ENCODE measurements at places on chromosomes 7 and 10.

GRCh38 chr7:46068159-46068558, 147.1 kb upstream of the IGFBP3 start:
- DNase-seq = no peak

DNA sequence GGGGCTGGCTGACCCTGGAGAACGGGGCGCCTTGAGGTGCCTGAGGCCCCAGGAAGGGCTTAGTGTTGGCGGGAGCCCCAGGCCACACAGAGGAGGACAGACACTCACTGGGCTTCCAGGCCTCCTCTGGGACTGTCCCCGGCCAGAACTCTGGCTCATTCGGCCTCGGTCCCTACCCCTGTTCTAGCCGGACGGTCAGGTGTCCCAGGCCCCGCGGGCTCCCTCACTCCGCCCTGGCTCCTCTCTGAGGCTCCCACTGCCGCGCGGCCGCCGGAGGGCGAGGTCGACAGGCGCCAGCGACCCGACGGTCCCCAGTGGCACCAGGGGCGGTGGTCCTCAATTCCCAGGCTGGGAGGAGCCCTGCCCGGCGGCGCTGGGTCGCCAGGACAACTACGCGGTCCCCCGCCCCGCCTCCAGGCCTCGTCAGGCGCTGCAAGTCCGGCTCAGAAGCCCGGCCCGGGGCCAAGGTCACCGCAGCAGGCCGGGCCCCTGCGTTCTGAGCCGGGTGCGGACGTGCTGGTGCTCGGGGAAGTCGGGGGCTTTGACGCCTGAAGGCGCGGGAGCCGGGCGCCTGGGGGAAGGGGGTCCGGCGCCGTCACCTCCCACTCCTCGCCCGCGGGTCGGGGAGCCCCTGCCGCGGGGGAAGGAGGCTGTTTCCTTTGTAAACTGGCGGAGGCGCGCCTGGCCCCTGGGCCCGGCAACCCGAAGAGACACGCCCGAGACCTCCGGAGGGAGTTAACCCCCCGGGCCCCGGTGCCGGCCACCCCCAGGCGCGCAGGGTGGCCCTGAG, 1.1 kb upstream of the PWWP2B start:
- peak; percentile 40 for DNase-seq

DNA sequence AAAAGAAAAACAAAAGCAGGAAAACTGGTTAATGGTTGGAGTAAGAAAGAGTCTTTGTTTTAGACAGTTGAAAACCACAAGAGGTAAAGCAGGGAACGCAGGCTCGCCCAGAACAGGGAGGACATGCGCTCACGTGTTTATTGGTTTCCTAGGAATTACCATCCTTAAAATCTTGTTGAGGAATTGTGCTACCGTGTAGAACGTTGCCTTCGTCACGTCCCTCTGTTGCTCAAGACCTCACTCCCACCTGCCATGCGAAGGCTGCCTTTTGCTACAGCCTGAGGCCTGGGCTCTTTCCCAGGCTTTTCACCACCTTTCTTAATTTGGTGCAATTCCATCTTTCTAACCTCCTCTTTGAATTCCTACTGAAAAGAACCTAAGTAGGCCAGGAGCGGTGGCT, 61.6 kb upstream of the CAMK1D start:
- no peak for DNase-seq

DNA sequence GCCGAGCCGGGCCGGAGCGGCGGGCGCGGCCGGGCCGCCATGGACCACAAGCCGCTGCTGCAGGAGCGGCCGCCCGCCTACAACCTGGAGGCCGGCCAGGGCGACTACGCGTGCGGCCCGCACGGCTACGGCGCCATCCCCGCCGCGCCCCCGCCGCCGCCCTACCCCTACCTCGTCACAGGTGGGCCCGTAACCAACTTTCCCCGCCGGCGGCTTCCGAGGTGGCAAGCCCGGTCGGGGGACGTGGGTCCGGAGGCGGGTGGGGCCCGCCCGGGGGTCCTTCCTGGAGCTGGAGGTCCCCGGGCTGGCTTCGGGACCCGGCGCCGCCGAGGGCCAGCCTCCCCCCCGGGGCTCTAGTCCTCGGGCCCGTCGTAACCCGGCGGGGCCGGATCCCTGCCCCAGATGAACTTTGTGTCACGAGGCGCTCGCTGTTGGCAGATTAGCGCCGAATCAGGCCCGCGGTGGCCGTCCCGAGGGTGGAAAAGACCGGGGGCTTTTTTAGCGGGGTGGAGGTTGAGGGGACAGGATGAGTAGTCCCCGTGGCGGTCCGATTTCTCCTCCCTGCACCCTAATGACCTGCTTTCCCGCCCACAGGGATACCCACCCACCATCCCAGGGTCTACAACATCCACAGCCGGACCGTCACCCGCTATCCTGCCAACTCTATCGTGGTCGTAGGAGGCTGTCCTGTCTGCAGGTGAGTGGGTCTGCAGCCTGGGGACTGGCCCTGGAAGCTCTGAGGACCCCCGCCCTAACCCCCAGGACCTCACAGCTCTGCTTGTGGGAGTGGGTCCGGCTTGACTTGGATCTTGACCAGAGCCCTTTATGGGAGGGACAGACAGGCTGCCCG, 496 bp downstream of the BRI3 start:
- DNase-seq = peak; percentile 52

- DNase-seq = no peak
Observed at GRCh38 chr7:35878351-35878750, 77.5 kb downstream of the SEPTIN7 start.
